ENCODE measurements at places on chromosomes 11 and 22.

GRCh38 chr22:24107661-24108060 lies 73.6 kb upstream of the SUSD2 start:
- no peak for DNase-seq

GRCh38 chr11:13923716-13924650 lies 38.5 kb upstream of the SPON1 start:
- no peak for DNase-seq

DNA sequence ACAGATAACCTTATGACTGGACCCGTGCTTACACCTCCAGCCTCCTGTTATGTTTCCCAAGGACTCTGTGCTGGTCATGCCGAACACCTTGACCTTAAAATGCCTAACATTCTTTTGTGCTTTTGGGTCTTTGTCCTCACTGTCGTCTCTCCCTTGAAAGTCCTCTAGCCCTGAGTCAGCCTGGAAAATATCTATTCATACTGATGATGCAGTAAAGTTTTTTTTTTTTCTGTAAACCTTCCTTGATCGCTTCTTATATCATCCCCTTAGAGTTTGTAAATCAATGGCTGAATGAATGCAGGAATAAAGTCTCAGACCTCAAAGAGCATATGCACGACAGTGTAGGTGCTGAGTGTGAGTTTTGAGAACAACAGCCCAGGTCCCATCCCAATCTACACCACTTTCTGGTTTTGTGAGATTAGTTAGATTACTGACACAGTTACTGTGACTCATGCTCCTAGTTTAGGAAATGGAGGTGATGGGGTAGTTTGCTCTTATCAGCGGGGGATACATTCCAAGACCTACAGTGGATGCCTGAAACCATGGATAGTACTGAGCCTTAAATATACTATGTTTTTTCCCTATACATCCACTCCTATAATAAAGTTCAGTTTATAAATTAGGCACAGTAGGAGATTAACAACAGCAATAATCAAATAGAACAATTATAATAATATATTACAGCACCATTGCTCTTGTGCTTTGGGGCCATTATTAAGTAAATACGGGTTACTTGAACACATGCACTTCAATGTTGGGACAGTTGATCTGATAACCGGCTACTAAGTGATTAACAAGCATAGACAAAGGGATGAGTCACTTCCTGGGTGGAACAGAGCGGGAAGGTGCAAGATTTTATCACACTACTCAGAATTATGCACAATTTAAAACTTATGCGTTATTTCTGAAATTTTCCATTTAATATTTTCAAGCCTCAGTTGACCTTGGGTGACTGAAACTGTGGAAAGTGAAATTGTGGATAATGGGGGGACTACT lies 8.6 kb downstream of the TCN1 start:
- DNase-seq: no peak

- no peak for DNase-seq
These were observed 3.6 kb downstream of the TNRC6B start for GRCh38 chr22:40181323-40181722.

GRCh38 chr11:57049749-57050148 lies 61.0 kb downstream of the OR5AK2 start:
- no peak for DNase-seq

DNA sequence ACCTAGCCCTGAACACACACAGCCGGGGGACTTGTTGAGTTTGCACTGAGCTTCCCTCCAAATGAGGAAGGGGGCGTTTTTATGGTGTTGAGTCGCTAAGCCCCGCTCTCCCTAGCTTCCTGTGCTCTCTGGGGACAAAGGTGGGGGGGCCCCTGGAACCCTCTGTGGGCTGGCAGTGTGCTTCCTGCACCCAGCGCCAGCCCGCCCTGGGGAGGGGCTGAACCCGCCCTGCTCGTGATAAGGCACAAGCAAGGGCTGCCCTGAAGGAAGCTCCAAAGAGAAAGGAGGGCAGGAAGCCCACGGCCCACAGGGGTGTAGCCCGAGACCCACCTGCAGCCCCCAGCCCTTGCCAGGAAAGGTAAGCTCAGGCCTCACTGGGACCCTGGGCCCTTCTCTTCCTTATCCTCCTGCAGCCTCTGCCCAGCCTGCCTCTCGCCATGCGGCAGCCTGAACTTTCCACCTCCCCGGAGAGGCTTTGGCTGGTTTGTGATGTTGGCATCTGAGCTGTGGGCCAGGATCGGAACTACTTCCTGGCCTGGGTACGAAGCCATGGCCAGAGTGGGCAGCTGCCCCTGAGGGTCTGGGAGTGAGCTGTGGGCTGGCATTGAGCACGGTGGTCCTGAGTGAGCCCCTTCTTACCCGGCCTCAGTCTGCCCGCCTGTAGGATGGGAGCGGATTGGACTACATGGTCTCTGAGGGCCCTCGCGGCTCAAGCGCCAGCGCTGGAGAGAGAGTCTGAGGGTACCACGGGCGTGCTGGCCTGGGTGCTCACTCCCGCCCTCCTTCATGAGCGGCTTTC lies at the start of gene FERMT3:
Gene FERMT3, plus strand, starts transcription at position 265 of the 799 bp plus-strand sequence. CDS start 644 bp downstream, outside the sequence.
- DNase-seq: peak; percentile 60

DNA sequence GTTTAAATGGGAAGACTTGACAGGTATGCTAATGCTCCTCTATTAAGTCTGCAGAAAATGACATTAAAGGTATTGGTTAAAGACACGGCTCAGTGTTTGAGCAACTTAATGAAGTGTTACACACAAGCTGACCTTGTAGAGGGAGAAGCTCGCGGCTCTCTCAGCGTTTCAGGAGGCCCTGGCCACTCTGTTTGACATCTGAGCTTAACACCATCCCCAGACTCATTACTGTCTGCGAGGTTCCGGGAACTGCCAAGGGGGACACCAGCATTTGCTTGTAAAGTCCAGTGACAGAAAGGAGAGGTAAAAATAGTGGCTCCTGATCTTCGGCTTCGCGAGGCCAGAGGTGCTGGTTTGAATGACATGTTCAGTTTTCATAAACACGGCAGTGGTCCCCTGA lies 540.7 kb upstream of the CADM1 start:
- no peak for DNase-seq

DNA sequence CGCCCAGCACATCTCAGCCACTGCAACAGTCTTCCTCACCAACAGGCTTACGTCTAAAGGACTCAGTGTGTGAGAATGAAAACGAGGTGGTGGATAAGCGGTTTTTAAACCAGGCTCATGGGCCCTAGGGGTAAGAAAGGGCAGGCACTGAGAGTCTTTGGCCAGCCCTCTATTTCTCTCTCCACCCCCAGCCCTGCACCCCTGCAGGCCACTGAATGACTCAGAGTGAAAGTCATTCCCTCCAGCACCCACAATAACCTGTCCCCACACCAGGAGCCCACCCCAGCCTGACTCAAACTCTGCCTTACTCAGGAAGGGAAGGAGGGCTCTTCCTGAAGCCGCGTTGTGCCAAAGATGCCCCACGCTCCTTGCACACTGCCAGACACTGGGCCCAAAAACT lies 72.0 kb downstream of the LARGE1 start:
- DNase-seq: no peak

- DNase-seq: peak; percentile 10
These were observed 94.2 kb upstream of the TBCEL start for GRCh38 chr11:120929664-120930154.

GRCh38 chr11:8099291-8099899 lies 18.4 kb downstream of the TUB start:
- peak; percentile 60 for DNase-seq

DNA sequence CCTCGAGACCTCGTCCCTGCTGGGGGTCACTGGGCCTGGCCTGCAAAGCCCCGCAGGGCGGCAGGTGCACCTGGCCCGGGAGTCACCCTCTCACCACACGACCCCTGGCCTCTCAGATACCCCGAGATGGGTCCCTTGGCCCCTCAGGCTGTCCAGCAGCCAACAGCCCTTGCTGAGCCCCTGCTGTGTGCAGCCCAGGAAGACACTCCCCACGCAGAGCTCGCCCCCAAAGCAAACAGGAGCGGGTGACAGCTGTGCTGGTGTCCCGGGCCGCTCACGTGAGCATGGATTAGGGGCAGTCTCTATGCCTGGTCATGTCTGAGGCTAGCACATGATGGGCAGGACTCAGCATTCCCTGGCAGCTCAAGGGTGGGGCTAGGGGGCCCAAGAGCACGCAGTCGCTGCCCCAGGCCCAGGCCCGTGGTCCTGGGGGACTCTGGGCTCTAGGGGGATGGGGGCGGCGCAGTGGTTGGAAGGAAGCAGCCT lies 31.3 kb downstream of the WNT7B start:
- DNase-seq: no peak

GRCh38 chr11:65892661-65893317 lies 2.3 kb downstream of the CCDC85B start:
- no peak for DNase-seq

DNA sequence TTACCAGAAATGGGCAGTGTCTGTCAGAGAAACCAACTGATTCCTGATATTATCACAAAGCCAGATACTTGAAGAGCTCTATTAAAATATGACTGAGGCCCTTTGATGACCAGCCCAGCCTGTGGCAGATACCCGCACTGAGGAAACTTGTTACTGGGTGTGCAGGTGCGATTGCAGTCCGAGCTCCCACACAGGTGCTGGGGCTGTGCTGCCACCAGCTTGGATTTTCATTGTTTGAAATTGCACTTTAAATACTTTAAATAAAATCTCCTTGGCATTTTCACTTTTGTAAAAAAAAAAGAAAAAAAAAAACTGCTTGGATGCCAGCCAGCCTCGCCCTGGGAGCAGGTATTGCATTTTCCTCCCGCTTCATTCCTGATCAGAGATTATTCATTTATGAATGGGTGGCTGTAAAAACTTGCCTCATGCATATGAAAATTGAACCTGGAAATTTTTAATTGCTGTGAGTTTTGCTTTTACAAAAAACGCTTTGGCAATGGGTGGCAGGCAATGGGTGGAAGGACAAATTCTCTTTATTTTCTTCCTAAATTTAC lies 21.2 kb downstream of the EHF start:
- DNase-seq: no peak

- DNase-seq: no peak
These were observed 26.8 kb downstream of the DIXDC1 start for GRCh38 chr11:111963931-111964340.

DNA sequence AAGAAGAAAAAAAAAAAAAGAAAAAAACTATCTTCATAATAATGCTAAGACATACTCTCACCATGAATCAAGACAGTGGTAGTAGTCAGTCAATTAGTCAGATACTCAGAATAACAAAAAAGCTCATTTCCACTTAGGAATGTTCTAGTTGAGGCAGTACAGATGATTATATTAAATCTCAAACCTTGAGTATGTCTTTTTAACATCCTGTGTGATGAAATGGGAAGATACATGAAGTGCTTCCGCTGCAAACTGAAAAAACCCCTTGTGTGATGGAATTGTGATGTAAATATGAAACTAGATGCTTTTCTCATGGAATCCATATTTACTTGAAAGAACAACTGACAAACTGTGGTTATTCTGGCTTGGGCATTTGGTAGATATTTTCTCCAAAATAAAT lies 13.7 kb downstream of the AMOTL1 start:
- DNase-seq: no peak

GRCh38 chr11:95104856-95105255 lies 15.2 kb downstream of the ENDOD1 start:
- DNase-seq: no peak

- no peak for DNase-seq
These were observed 59.6 kb downstream of the FLRT1 start for GRCh38 chr11:64095273-64095817.
